ENCODE measurements at places on chromosomes 7 and 10.

DNA sequence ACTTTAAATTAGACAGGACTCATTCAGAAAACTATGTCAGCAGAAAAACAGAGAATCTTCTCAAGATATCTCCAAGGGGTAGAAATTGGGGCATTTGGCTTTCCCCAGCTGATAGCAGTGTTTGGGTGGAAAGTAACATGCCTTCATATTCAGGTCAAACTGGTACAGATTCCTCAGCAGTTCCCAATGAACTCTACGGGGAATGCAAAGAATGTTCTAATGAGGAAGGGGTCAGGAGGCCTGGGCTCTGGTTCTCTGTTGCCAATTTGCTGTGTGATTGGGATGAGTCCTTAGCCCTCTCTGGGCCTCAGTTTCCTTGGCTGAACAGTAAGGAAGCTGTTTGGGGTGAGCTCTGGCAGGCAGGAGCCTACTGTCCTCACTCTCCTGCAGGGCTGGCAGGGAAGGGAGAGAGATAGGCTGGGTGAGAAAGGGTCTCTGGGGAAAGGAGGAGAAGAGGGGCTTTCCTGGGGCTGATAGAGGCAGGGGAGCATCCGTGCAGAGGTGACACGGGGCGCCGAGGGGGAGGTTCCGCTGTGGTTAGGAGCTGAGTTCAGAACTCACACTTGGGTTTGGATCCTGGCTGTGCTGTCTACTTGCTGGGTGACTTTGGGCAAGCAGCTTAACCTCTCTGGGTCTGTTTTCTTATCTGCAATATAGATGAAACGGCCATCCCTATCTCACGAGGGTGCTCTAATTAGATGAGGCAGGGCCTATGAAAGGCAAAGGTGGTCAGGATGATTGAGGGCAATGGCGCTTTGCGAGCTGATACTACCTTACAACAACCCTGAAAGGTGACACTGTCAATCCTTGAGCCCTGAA is 45.1 kb downstream of the SPOCK2 start:
- no peak for DNase-seq

- DNase-seq, result peak; percentile 46
Observed at GRCh38 chr7:20744954-20745446, 41.7 kb downstream of the SP8 start.

DNA sequence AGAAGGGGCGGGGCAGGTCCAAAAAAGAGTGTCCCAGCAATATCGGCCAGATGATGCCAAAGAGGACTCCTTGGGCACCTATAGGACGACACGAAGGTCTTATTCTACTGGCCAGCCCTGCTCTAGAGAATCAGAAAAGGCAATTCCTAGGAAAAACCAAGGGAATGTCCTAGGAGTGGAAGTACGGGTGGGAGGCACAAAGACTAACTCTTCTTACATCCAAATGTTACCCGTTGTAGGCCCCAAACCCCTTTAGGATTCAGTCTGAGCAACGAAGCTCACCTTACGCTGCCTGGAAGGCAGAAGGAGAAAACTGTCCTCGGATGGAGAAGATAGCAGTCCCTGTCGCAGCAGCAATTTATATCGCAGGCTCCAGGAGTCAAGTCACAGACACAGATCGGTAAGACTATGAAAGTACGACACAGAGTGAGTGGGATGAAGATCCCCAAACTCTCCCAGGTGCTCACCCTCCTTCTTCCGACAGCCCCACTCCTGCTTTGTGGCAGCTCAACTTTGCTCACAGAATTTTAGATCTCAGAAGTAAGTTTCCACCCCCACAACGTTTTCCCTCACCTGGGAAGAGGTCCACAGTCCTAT is 558 bp downstream of the TCTN3 start:
- peak; percentile 4 for DNase-seq

GRCh38 chr7:44678101-44678470 is 70.6 kb upstream of the ZMIZ2 start:
- no peak for DNase-seq

- DNase-seq, result no peak
Observed at GRCh38 chr7:105017657-105018365, 3.8 kb downstream of the KMT2E start.

DNA sequence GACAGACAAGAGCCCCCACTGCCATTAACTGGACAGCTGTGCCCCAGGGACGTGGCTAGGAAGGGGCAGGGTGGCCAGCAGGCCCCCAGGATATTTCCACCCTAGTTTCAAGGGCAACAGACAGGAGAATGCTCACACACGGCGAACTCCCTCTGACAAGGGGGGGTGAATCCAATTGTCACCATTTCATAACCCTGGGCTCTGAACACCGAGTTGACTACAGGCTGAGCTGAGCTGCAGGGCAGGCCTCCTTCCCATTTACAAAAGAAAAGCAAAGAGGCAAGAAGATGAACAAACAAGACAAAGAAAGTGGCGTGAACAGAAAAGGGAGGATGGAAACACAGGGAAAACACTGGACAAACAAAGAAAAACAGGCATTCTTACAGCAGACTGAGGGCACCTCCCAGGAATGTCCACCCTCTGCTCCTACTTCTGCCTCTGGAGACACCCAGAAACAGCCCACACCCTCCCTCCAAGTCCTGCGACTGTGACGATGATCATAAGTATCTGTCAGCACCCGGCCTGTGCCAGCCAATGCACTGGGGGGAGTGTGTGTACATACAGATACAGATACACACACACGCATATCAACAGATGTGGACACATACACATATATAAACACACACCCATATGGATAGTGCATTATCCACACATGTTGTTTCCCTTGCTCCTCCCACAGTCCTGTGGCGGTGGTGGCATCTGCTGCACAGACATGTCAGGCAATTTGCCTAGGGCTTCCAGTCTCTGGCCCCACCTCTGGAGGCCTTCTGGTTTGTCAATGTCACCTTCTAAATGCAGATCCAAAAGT is 66.2 kb downstream of the FAM53B start:
- DNase-seq, result no peak

GRCh38 chr7:139457153-139457946 is 26.1 kb downstream of the KLRG2 start:
- peak; percentile 74 for DNase-seq

DNA sequence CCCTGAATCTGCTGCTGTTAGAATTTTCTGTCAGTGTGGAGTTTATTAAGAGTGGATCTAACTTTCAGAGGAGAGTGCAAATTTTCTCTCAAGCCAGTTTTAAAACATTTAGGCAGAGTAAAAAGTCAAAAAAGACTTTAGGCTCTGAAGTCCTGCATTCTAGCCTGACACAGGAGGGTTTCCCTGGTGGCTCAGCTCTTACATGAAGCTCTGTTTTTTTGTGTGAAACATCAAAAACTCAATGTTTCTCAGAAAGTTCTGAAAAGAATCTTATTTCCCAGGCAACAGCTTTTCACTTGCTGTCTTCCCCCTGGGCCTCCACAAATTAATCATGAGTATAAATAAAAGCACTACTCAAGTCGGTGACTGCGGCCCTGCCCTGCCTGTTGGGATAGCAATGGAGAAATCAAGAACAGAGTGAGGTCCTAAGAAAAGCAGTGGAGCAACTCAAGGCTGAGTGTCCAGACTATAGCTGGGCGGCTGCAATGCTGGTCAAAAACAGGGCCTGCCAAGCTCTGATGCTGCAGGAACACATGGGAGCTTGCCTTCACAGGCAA is 22.3 kb upstream of the WDR11 start:
- no peak for DNase-seq

DNA sequence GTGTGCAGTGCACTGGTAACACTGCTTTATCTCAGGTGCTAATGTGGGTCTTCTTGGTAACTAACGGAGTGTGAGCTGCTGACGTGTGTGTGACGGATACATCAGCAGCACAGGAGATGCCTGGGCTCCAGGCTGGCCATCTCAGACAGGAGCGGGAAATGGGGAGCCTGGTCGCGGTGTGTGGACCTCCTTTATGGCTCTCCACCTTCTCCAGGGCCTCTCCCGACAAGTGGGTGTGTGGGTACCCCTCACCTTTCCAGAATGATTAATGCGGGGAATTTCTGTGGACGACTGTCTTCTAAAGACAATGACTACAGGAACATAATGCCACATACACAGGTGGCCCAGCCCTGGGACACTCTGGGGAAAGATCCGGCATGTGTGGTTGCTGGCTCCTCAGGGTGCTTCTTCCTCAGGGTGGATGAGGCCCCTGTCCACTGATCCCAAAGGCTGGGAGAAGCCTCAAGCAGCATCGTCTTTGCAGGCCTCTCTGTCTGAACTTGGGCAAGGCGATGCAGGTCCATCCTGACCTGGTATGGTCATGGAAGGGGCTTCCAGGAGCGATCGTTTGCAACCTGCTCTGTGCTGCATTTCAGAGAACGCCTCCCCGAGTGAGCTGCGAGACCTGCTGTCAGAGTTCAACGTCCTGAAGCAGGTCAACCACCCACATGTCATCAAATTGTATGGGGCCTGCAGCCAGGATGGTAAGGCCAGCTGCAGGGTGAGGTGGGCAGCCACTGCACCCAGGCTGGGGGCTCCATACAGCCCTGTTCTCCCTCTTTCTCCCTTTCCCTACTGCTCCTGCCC is 20.3 kb upstream of the CSGALNACT2 start:
- no peak for DNase-seq

DNA sequence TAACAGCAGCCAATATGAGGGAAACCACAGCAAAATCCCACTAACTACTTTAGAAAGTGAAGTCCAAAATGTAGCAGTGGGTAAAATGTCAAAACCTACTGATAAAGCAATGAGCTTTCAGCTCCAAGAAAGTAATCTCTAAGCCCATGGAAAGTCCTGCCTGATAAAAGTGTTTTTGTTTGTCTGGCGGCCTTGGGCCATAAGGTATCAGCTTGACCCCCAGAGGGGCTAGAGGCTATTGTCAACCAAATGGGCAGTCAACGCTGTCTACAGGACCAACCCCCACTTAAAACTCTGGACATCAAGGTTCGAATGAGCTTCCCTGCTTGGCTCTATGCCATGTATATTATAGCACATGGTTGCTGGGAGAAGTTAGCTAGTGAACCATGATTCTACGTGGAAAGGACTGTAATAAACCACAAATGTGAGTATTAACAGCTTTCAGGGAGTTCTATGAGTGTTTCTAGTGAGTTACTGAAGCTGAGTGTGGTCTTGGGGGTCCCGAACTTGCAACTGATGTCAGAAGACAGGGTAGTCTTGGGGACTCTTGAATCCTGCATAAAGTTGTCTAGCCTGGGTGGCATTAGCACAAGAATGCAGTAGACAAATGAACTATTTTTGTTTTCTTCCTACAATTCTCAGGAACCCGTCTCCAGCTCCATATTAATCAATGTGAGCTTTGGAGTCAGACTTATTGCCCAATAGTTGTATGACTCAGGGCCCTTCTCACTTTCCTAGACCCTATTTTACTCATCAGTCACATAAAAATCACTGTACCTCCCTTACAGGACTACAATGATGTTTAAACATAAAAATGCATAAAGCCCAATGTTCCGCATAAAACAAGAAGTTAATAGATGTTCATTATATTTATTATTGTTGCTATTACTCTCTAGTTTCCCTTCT is 164.9 kb downstream of the DGKI start:
- peak; percentile 13 for DNase-seq

DNA sequence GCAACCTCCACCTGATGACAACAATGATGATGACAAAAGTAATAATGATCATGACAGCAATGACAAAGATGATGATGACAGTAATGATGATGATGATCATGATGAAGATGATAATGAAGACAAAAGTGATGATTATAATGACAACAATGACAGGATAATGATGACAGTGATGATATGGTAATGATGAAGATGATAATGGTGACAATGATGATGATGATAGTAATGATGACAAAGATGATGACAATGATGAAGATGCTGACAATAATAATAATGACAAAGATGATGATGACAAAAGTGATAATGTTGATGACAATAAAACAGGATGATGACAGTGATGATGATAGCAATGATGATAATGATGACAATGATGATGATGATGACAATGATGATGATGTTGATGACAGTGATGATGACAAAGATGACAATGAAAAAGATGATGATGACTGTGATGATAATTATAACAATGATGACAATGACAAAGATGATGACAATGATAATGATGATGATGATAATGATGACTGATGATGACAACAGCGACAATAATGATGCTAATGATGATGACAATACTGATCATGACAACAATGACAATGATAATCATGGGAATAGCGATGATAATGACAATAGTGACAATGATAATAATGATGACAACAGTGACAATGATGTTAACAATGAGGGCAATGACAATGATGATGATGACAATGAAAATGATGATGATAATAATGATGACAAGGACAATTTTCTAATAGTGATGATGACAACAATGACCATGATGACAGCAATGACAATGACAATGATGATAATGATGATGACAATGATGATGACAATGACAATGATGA is 1106.5 kb upstream of the AUTS2 start:
- no peak for DNase-seq

- no peak for DNase-seq
Observed at GRCh38 chr10:122236690-122237306, 34.3 kb upstream of the BTBD16 start.

- no peak for DNase-seq
Observed at GRCh38 chr7:19916046-19916445, 142.6 kb upstream of the TMEM196 start.

GRCh38 chr10:69047111-69047832 is 40.6 kb upstream of the SRGN start:
- no peak for DNase-seq

- no peak for DNase-seq
Observed at GRCh38 chr10:61653699-61654098, 9.0 kb upstream of the CABCOCO1 start.

- no peak for DNase-seq
Observed at GRCh38 chr10:45625879-45626278, 46.7 kb downstream of the ZFAND4 start.

GRCh38 chr7:117459735-117460134 is 20.1 kb upstream of the CFTR start:
- DNase-seq, result no peak

DNA sequence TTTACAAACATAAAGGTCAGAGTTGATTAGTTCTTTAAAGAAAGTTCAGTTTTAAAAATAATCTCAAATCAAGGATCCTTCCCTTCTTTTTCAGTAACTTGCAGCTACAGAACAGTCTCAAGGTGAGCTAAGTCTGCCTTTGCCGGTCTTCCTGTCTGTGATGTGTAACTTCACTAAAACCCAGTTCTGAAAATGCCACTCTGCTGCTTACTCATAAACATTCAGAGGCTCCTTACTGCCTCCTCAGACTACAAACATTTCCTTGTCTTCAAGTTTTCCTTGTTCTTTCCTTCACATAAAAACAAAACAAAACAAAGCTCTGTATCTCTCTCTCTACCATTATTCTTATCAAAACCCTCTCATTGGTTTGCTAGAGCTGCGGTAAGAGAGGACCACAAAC is 128.7 kb downstream of the ETV1 start:
- DNase-seq, result no peak

DNA sequence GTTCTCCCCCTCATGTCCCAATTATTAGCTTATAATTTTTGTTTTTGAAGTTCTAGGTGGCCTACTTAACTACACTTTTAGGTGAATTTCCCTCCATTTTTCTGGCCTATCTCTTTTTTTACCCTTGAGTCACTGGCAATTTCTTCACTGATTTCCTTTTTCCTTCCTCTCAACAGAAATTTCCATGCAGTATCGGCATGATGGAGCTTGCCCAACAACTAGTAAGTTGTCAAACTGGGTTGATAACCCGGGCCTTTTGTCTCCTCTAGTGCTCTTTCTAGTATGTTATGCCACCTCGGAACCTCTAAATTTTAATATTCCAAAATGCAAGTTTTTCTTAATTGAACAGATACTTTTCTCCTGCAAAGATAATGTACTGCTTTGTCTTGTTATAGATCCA is 147.1 kb downstream of the MLLT10 start:
- DNase-seq, result no peak

GRCh38 chr7:132528695-132529094 is 47.6 kb downstream of the PLXNA4 start:
- DNase-seq, result no peak

- no peak for DNase-seq
Observed at GRCh38 chr10:77689339-77689738, 51.7 kb upstream of the KCNMA1 start.
